C1 segment of cervical spinal cord (tissue), 14 donors: ENCODE measurements at places on chromosomes 12 and 14.

GRCh38 chr12:30063435-30063945 is 279.7 kb upstream of the TMTC1 start:
- no peak for DNase-seq

- no peak for DNase-seq
Measured at GRCh38 chr12:117105902-117106301, 6.7 kb upstream of the TESC start.

DNA sequence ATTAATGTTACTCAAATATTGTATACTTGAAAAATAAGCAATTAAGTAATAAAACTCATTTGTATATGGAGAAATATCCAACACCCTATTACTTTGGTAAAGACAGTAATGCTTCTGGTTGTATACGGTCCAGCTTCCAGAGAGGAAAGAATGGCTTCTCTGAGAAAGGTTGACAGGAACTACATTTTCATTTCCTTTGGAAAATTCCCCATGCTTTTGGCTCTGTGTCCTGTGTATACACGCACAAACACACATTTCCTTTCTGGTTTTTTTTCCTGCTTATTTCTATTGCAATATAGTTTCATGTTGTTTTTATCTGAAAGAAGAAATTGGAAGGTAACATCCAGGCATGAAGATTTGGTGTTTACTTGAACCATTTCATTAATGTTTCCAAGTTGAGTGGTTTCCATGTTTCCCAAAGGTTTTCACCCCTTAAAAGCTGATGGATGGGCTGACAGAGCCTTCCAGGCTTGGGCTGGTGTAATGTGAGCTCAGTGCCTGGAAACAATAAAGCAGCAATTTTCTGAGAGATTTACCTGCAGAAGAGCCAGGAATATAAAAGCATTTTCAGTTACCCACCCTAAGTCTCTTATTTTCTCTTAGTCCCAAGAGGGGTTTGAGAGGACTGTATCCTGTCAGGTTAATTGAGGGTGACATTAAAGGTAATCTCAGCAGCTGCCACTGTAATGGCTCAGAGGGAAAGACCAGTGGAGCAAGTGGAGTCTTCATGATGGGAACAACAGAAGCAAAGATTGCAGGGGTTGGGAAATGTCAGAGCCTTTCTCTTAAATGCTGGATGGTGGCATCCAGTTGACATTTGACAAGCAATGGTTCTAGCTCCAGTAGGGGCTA is 33.4 kb upstream of the TMTC1 start:
- DNase-seq = no peak

GRCh38 chr14:100341301-100342031 is 18.3 kb downstream of the SLC25A47 start:
- no peak for DNase-seq

DNA sequence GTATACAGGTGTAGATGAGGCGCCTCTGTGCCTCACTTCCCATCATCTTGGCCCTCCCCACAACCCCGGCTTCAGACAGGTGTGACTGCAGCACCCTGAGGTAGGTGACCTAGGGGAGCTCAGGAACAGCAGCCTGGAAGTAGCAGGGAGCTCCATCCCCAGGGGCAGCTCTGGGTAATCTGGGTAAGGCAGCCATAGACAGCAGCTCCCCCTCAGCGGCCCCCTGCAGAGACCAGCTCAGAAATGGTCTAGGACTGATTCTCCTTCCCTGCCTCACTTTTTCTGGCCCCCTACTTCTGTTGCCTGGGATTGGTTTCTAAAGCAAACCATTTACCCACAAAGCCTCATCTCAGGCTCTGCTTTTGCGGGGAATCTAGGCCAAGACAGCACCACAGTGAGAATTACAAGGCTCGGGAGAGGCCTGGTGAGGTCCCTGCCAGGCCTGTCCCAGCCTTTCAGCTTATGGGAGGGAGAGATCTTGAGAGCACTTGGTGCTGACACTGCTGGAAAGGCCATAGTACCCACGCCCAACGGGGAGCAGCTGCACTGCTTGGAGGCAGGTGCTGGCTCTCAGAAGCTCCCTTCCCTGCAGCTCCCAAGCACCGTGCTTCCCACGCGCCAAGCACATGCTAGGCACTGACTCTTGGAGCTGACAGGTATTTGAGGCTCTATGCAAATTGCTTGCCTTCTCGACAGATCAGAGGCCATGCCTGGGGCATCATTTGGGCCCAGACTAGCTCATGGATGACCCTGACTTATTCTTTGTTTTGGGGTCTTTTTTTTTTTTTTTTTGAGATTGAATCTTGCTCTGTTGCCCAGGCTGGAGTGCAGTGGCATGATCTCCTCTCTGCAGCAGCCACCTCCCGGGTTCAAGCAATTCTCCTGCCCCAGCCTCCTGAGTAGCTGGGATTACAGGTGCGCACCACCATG is 45.1 kb upstream of the TRAF3 start:
- no peak for DNase-seq

GRCh38 chr12:91213-91612 is 24.6 kb downstream of the IQSEC3 start:
- DNase-seq = no peak

GRCh38 chr12:100716945-100717732 is 77.4 kb upstream of the ANO4 start:
- DNase-seq = no peak

DNA sequence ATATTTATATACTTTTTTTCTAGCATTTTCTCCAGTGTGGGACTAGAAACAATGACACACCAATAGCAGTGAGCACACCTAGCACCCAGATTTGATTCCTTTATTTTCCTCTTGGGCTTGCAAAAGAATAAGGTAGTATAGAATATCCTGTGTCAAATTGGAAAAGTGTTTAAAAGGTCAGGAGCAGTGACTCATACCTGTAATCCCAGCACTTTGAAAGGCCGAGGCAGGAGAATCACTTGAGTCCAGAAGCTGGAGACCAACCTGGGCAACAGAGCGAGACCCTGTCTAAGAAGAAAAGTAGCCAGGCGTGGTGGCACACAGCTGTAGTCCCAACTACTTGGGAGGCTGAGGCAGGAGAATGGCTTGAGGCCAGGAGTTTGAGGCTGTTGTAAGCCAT is 53.8 kb upstream of the SGPP1 start:
- DNase-seq = no peak

- no peak for DNase-seq
Measured at GRCh38 chr12:132222096-132222807, 78.0 kb downstream of the NOC4L start.

GRCh38 chr12:116015525-116015924 is 262.0 kb downstream of the MED13L start:
- no peak for DNase-seq

DNA sequence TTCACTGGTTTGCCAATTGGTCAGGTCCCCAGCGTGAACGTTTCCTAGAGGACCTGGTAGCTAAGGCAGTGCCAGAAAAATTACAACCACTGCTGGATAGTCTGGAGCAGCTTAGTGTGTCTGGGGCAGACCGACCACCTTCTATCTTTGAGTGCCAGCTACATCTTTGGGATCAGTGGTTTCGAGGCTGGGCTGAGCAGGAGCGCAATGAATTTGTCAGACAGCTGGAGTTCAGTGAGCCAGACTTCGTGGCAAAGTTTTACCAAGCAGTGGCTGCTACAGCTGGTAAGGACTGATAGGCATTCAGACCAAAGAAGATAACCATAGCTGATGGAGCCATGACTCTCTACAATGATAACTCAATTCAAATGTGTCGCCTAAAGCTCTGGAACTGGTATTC is 2.5 kb downstream of the C14orf119 start:
- DNase-seq = no peak

DNA sequence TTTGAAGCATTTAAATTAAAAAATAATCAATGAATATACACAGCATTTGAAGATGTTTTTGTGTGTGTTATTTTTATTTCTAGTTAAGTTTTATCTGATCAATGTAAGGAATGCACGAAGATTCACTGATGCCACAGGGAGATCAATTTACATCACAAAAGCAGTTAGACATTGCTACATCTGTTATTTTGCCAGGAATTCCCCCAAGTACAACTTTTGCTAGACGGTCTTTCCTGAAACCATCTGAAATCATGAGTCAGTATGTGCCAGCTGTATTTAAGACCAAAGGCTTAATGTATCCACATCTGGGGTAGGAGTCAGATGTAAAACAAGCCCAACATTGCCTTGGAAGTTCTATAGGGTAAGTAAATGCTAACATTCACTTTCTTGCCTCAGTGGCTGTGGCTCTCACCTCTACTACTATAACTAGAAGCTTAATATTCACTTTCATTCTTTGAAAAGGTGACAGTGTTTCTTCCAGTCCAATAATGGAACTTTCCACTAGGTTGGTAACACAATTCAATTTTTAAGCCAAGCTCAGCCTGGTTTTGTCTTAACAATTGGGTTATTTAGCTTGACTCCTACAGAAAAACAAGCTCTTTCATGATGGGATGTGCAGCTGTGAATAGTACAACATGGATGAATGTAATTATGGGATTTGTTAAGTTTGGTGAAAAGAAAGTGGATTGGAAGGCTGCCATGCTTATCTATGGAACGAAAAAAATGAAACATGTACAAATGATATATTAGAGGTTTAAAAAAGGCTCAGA is 385.4 kb upstream of the TMEM132C start:
- no peak for DNase-seq

GRCh38 chr12:72546106-72546505 is 273.9 kb downstream of the TRHDE start:
- DNase-seq = no peak

DNA sequence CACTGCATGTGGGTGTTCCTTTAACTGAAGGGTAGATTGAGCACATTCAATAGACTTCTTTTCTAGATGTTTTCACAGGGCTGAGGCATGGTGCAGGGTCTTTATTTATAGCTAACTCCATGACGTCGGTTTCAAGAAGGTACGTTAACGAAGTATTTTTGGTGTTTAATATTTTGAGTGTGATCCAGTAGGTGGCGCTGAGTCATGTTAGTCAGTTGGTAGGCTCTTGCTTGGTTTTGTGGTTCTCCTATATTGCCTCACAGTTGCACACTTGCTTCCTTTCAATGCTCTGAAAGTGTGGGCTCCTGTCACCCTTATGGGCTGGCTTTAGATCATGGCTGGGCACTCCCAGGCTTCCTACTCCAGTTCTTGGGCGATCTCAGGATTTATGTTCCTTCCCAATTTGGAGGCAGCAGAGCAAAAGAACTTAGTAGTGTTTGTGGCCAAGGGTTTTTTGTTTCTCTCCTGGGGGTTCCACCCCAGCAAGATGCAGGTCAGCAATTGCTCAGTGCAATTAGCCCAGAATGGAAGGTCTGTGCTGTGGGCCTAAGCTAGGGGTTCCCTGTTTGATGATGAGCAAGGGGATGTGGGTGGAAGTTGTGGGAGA is 471.6 kb upstream of the FOXG1 start:
- no peak for DNase-seq

- DNase-seq = no peak
Measured at GRCh38 chr12:95736631-95737030, 53.9 kb downstream of the NTN4 start.

DNA sequence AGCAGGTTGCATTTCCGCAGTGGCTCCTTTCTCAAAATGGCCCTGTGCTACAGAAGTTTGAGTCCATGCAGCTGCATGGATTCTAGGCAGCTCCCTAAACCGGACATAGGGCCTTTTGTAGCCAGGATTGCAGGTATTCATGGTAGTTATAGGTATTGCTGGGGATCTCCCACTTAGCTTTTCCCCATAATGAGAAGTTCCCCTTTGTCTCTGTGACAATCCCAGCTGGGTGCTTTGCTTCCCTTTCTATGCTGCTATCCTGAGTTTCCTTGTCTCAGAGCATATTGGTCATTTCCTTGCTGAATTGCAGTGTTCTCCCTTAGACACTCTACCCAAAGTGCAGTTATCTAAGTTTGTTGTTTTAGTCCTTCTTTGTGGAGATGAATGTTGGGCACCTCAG is 120.9 kb upstream of the MIS18BP1 start:
- DNase-seq = no peak

GRCh38 chr12:2318286-2318685 is 265.5 kb downstream of the CACNA1C start:
- DNase-seq = no peak

- DNase-seq = no peak
Measured at GRCh38 chr14:73526036-73526984, 10.6 kb upstream of the ACOT1 start.

DNA sequence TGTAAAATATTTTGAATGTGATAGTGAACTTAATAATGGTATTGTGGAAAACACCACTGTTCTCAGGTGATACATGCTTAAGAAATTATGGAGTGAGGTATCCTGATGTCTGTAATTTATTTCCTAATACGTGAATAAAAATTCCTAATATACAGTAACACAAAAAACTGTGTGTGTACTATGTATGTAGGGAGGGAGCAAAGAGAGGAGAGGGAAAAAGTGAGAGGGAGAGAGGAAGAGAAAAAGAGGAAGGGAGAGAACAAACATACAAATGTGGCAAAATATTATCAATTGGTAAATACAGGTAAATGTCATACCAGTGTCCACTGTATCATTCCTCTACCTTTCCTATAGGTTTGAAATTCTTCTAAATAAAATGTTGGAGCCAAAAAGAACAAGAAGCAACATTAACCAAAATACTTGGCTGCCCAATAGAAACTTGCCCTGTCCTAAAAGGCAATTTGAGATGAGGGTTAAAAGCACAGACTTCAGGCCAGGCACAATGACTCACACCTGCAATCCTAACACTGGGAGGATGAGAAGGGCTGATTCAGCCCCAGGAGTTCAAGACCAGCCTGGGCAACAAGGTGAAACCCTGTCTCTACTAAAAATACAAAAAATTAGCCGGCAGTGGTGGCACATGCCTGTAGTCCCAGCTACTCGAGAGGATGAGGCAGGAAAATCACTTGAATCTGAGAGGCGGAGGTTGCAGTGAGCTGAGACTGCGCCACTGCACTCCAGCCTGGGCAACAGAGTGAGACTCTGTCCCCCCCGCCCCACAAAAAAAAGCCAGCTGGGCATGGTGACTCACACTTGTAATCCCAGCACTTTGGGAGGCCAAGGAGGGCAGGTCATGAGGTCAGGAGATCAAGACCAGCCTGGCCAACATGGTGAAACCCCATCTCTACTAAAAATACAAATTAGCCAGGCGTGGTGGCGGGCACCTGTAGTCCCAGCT is 14.5 kb downstream of the R3HDM2 start:
- DNase-seq = no peak

GRCh38 chr12:68016136-68016535 is 26.9 kb downstream of the IFNG-AS1 start:
- DNase-seq = no peak

DNA sequence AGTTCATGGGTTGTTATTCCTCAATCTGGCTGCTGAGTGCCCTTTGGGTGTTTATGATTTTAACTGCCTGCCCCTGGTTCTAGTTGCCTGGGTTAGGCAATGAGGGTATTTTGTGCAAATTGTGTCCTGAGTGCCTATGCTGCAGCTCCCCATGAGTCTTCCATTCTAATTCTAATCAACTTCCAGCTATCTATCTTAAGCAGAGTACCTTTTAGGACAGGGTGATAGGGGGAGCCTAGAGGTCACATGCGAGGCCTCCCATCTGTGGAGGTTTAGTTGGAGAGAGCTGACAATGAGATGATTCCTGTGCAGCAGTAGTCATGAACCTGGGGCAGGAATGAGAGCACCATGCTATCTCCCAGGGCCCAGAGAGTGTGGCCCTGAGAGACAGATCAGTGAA is 225.9 kb upstream of the PLEKHG7 start:
- DNase-seq = no peak
